ENCODE measurements at places on chromosomes 4 and X.
A peak's percentile ranks its signal among the peaks of the same experiment; 100 is the strongest.

- DNase-seq, result no peak
These were observed 7.3 kb upstream of the GLOD5 start for GRCh38 chrX:48754238-48754637.

DNA sequence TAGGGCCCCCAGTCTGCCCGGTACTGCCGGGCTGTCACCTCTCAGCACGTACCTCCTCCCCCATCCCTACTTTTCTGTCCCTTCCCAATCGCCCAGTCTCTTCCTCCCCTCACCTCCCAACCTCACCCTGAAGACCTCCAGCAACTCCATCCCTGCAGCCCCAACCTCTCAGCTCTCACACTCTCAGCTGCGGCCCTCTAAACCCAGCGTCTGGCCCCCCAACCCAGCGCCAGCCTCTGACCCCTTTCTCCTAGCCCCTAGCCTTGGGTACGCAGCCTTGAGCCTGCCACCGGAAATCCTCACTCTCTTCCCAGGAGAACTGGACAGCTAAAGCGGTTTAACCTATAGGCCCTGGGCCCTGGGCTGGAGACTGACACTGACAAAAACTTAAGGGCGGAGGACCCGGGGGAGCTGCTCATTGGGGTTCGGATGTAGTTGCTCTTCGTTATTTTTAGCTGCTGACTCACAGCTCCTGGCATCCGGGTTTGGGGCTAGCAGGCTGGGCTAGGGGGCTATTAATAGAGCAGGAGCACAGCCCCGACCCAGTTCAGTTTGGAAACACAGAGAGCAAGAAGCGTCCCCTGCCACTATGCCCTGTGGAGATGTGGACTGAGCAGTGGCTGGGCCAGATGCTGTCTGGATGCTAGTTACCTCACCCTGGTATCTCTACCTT, 9.6 kb upstream of the DLG3 start:
- no peak for DNase-seq

DNA sequence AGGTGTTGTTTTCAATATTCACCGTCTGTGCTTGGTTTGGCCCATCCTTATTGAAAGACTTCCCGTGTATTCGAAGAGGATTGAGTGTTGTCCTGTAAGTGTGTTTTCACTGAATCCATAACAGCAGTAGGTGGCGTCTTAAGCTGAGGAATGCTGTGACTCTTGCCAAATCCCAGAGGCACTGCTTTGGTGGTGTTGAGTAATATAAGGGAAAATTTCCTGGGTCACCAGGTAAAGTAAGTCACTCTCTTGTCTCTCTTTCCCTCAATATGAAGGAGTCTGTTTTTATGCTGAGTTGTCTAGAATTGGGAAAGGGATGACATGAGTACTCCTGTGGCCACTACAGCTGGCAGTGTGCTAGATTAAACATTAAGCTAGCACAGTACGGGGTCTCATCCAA, 146.7 kb upstream of the ZXDB start:
- no peak for DNase-seq

DNA sequence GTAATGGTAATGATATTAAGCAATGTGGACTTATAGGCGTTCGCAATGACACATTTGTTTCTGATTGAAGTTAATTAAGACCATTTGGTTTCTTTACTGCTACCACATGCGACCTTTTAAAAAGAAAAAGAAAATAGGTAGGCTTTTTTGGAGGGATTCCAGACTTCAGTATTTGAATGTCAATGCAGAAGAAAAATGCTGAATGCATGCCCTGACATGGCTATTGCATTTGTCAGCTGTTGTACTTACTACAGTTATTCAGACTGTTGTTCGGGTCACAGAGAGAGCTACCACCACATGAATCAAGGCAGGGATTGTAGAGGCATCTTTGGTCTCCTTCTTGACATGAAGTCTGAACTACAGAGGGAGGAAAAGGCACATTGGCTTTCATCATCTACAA, 163.7 kb downstream of the CORIN start:
- DNase-seq, result no peak

DNA sequence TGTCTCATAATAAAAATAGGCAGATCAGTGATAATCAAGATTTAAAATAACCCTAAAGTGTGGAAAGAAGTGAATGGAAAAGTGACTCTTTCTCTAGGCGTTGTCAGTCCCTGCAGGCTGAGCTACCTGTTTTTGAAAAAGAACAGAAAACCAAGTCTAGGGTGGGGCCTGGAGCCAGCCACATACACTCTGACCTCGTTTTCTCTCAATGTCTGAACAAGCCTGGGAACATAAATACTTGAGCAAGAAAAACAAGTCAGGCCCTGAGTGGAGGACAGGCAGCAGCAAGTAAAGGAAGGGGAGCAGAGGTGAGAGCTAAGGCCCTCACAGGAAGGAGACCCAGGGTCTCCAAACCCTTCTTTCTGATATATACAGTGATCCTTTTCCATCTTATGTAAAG, 91.7 kb upstream of the HPF1 start:
- no peak for DNase-seq

DNA sequence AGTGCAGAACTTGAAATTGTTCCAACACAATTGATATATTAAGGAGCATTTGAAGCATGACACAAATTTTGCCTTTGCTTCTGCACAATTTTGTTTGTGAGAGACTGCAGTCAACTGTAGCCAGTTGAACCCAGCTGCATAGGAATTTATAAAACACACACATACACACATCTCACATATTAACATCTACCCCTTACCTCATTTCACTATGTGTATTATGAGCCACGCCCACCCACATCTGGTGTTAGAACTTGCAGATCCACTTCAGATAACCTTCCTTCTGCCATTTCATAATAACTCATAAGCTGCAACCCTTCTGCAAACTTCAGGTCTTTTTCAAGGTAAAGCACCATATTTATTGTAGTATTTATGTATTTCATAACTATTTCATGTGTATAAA, 188.1 kb upstream of the WDFY3 start:
- no peak for DNase-seq

DNA sequence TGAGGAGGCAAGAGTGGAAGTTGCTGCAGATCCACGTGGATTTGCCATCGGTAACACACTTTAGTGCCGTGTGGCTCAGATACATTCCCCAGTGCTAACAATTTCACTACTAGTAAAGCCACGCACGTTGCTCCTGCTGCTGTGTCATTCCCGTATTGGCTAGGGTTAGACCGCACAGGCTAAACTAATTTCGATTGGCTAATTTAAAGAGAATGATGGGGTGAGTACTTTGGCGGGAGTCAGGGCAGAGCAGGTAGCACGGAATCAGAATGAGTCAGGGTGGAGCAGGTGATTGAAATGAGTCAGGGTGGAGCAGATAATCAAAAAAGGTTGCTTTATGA, 1337.5 kb downstream of the FSTL5 start:
- DNase-seq, result no peak

- DNase-seq, result no peak
These were observed 608.1 kb upstream of the AADAT start for GRCh38 chr4:170697845-170698244.

- peak; percentile 46 for DNase-seq
These were observed 361 bp downstream of the QDPR start for GRCh38 chr4:17511509-17511949.

DNA sequence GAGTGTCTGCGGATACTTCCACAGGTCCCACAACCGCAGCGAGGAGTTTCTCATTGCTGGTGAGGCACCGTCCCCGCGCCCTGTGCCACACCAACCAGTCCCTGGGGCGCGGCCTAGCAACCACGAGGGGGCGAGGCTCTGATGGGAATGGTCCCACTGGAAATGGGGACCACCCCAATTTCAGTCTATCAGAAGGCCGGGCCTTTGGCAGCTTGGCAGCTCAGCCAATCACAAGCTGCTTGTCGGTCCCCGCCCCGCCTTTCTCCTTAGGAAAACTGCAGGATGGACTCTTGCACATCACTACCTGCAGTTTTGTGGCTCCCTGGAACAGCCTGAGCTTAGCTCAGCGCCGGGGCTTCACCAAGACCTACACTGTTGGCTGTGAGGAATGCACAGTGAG, 3.0 kb downstream of the TIMP1 start:
- DNase-seq, result no peak

- no peak for DNase-seq
These were observed 851.6 kb downstream of the CENPC start for GRCh38 chr4:66693694-66694093.

- DNase-seq, result no peak
These were observed 21.2 kb downstream of the USP17L30 start for GRCh38 chr4:9384126-9384525.

- DNase-seq, result no peak
These were observed 793 bp downstream of the ARSJ start for GRCh38 chr4:113978561-113979147.

- DNase-seq, result no peak
These were observed 128.3 kb downstream of the UCHL1 start for GRCh38 chr4:41384992-41385391.

DNA sequence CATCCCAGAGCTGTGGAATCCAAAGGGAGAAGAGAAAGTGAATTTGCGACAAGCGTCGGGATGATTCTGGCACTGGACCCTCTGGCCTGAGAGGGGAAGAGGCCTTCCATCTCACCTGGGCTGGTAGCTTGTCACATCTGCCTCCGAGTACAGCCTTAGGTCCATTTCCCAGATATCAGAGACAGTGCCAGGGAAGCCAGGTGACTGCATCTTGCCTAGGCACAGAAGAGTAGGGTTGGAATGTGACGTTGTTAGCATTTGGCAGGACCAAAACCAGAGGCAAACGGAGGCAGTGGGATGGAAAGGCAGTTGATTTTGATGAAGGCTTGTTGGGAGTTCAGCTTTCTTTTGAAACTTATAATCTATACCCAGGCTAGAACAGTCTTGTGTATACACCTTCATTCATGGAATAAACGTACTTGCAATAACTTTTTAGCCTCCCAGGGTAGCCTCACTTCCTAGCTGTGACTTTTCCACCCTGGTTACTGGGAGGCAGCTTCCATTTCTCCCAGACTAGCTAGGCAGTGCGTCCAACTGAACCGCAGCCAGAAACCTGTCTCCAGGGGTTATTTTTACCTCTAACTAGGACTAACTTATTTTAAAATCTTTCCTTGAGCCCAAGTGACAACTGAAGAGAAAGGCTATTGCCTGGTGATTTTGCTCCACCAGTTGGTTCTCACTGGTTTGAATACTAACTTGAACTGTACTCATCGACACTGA, 5.9 kb downstream of the SOD3 start:
- no peak for DNase-seq

GRCh38 chr4:104524591-104524990, 29.9 kb upstream of the CXXC4 start:
- DNase-seq, result no peak

DNA sequence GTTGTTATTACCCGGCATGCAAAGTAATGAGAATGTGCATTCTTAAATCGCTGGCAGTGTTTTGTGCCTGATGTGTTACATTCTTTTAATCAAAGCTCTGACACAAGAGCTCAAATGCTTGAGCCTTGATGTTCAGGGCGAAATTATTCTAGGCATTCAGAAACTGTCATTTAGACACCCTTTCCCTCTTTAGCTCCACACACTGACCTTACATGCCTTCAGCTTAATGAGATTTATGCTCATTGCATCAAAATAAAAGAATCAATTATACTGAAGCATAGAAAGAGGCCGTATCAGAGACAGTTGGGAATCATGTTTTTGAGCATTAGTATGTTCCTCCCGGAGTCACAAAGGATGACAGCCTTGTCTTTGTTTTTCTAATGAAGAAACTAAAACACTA, 56.7 kb downstream of the FAM114A1 start:
- no peak for DNase-seq

DNA sequence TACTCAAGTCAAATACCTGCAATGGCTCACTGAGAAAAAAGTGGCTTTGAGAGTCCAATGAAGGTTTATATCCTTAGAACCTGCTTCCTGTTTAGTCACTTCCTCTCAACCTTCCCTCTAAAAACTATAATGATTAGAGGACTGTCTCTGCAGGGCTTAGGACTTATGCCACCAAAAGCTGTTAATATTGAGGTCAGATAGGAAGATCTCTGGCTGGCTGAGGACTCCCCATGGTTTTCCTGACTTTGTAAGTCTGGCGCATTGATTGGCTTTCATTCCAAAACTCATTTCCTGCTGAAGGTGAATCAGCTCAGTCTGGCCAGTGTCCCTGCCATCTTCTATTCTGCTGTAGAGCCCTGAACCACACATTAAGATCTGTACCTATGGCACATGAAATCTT, 140.9 kb upstream of the ANK2 start:
- no peak for DNase-seq

- no peak for DNase-seq
These were observed 44.8 kb downstream of the RBPJ start for GRCh38 chr4:26365537-26366150.

DNA sequence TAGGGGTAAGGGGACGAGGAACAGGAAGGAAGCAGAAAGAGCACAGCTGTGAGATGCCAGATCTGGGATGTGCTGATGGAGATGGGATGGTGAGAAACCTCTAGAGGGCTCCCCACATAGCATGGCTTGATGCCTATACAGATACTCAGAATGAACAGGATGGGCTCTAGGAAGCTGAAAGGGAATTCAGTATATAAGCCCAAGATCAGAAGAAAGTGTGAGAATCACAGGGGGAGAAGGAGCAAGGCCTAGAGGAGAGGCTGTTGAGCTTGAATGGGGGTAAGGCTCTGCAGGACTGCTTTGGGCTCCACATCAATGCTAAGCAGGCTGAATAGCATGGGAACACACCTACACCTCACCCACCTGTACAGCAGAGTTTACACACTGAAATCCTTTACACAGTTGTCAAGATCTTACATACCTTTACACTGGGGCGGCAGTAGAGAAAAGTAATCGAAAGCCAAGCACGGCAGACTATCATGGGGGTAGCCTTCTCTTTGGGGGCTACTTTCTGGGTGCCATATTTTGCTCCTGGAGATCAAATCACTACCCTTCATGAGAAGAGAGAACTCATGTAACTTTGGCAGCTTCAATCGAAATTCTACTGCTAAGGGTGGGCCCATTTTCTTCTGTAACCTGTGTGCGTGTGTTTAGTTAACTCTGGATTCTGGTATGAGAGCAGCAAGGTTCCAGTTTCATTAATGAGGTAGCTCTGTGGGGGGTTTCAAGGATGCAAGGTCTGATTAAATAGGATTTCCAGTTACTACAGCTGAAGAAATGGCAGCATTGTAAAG, 30.6 kb downstream of the HOPX start:
- no peak for DNase-seq

- DNase-seq, result no peak
These were observed 16.4 kb downstream of the TMEM154 start for GRCh38 chr4:152663203-152664066.

DNA sequence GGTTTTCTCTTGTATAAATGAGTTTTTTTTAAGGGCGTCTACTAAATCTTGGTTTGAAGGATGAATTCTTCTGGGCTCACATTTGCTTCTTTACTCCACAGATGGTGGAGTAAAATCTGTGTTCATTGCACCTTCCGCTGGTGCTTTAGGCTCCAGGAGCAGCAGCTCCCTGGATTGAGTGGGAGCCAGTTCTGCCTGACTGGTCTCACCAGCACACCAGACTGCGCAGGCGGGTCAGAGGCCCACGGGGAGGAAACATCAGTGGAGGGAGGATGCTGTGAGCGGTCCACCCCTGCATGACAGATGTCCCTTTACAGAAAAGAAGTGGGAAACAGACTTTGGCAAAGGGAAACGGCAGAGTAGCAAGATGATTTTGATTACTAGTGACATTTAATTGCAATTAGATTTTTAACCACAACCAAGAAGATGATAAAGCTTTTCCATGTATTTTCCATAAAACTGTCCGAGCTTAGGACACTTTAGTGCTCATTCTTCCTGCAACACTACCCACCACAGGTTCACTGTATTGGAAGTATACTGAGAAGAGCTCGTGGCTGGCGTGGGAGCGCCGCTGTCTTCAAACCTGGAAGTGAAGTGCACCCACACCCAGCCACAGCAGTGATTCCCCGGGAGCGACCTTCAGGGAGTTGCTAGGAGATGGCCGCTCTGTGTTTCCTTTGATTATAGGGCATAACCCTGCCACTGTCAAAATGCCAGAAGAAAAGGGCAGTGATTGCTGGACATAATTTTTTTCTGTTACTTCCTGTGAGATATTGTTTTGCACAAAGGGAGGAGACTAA, 95.2 kb downstream of the SORBS2 start:
- no peak for DNase-seq
